ENCODE measurements at places on chromosomes 5 and 9. TPM values are rescaled to one million over a fixed set of nuclear protein-coding genes. Genes with fewer than 3 reads are reported as not detected.

DNA sequence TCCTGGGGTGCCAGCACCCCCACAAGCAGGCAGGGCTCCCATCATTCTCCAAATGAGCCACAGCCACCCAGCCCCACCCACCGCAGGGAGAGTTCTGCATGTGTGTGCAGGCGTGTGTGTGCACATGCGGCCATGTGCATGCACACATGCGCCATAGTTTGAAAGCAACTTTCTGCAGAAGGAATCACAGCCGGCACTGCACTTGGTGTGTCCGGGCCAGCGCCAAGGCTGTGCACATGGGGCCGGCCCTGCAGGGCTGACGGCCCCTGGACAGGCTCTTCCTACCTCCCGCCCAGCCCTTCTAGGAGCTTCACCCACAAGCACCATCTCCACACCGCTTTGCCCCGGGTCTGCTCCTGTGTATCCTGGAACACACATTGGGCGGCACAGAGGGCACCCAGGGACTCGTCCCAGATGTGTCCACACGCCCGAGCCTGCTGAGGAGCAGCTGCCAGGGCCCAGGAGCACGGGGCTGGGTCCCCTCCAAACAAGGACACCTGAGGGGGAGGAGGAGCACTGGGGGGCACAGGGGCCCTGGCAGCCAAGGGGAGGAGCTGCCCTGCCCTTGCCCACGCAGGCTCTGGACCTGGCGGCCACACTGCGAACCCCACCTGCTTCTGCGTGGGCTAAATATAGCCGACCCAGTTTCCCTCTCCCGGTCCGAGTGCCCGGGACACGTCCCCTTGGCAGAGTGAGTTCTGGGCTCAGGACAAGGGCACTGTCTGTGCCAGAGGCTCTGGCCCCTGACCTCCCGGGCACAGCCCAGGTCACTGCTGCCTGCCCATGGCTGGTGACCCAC lies 19.1 kb downstream of the TPPP start:
- peaks cover 14% of the 10 kb centered on the region for H3K4me1 ChIP-seq
- no peak overlapping the region for H3K27ac ChIP-seq
- no peaks in the 10 kb centered on the region for H3K36me3 ChIP-seq
- DNase-seq, result no peak

DNA sequence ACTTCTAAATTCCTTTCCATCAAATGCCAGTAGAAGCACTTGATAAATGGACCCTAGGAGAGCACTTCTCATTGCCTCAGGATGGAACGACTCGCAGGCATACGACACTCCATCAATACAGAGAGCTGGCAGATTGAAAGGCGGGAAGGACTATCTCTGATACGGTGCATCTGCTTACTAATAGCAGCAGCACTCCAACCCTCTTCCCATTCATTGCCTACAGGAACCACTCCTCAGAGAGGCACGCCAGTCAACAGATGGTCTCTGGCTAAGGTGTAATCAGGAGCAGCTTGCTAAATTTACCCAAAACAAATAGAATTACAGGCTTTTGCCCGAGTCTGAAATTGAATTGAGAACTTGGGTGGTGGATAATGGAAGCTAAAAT lies 168.1 kb downstream of the EFNA5 start:
- no peak overlapping the region for H3K4me3 ChIP-seq
- H3K27me3 ChIP-seq, result peaks cover 2% of the 10 kb centered on the region
- no peaks in the 10 kb centered on the region for H3K4me1 ChIP-seq
- H3K36me3 ChIP-seq, result no peaks in the 10 kb centered on the region
- H3K27ac ChIP-seq, result no peak overlapping the region

ANKRD33B gene
- total RNA-seq, result 1.1 TPM

GRCh38 chr9:83477120-83477519 lies 61.1 kb downstream of the FRMD3 start:
- no peak overlapping the region for H3K4me3 ChIP-seq
- no peak overlapping the region for H3K27ac ChIP-seq
- peaks cover 4% of the 10 kb centered on the region for H3K27me3 ChIP-seq
- peaks cover 9% of the 10 kb centered on the region for H3K4me1 ChIP-seq

ACOT12 gene
- total RNA-seq, result not detected

GRCh38 chr5:157682257-157682656 lies 10.9 kb downstream of the C5orf52 start:
- H3K4me3 ChIP-seq, result no peak overlapping the region
- no peaks in the 10 kb centered on the region for H3K27me3 ChIP-seq
- no peaks in the 10 kb centered on the region for H3K36me3 ChIP-seq

TMEM215 gene
- total RNA-seq, result not detected

DNA sequence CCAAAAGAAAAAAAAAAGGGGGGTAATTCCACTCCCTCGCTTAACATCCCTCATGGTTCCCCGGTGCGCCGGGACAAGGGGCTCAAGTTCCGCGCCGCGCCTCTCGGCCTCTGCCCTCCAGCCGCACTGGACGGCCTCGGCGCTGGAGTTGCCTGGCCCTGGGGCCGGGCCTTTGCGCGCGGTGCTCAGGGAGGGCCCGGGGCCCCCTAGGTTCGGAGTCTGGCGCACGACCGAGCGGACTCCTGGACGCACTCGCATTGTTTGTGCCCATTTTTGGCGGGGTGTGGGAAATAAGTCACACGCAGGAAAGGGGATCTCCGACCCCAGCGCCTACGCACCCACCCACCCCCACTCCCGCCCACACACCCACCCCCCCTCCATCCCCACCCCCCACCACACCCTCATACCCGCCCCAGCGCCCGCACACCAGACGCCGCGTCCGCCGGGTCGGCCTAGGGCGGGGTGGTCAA lies 381 bp downstream of the MED22 start:
- H3K36me3 ChIP-seq, result peaks cover 65% of the 10 kb centered on the region
- peak overlapping the region; percentile 99 for H3K27ac ChIP-seq
- no peaks in the 10 kb centered on the region for H3K27me3 ChIP-seq

GRCh38 chr9:100590481-100590880 lies 12.6 kb downstream of the CAVIN4 start:
- H3K27ac ChIP-seq, result no peak overlapping the region
- H3K36me3 ChIP-seq, result no peaks in the 10 kb centered on the region
- no peaks in the 10 kb centered on the region for H3K27me3 ChIP-seq
- H3K4me3 ChIP-seq, result no peak overlapping the region

MARCOL gene
- not detected for total RNA-seq

CD72 gene
- total RNA-seq, result 7.8 TPM

DNA sequence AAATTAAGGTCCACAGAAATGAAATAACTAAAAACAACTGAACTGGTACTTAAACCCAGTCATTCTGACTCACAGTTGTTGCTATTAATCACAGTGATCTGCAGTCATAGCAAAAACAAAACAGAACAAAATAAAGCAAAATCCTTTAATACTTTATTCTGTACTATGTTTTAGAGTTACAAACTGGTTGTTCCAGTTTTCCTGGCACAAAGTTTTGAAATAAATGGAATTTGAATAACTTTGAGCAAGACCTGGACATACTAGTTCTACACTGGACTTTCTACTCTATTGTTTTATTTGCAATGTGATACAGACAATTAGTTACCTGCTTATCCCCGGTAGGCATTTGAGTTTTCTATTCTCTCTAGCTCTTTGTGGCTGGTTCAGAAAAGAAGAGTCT lies 147.9 kb downstream of the DMRT2 start:
- H3K27ac ChIP-seq, result no peak overlapping the region
- peaks cover 6% of the 10 kb centered on the region for H3K27me3 ChIP-seq
- no peak overlapping the region for H3K4me3 ChIP-seq
- H3K36me3 ChIP-seq, result no peaks in the 10 kb centered on the region
- DNase-seq, result no peak
- no peaks in the 10 kb centered on the region for H3K4me1 ChIP-seq

DNA sequence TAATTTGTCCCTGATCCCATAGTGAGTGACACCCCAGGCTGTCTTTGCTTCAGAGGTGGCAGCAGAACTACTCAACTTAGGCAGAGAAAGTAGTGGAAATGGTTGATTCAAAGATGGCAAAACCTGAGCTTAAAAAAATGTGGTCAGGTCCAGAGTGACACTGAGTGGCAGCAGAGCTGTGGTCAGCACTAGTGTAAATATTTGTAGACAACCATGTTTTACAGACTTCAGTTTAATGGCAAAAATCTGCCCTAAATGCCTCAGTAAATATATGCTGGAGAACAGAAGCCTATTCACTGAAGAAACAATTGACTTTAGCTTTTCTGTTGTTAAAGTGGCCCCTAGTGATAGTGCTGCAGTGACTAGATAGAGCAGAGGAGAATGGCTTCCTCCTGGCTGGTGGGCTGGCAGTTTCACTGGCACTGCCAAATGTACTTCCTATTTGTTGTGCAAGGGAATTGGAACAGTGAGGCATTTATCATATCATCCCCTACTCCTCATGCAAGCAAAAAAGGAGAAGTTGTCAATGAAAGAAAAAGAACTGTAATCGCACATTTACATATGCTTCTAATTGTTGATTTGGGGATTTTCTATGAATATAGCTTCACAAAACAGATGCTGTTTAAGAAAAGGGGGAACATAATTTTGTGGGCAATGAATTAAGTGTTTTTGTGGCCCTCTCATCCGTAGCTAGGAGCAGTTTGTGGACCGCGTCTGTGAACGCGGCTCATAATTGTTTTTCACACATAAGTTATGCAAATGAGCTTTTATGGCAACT lies 12.0 kb downstream of the PBX3 start:
- no peaks in the 10 kb centered on the region for H3K27me3 ChIP-seq
- DNase-seq, result no peak
- no peak overlapping the region for H3K27ac ChIP-seq
- peak overlapping the region; percentile 45 for H3K4me3 ChIP-seq
- peaks cover 18% of the 10 kb centered on the region for H3K4me1 ChIP-seq

DNA sequence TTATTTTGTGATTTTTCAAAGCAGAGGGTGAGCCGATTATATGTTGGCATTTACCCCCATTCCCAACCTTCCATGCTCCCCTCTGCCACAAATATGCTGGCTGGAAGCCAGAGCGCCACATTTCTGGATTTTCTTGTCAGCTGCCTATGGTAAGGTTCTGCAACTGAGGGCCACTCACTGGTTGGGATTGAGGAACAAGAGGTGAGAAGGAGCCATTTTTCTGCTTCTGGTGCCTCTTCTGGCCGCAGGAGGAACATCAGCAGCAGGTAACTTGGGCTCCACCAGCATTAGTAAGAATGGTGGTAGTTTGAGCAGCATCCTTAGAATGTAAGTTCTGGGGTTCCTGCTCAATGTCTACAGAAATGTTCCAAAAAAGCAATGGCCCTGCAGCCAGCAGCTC lies 159.5 kb upstream of the MAST4 start:
- H3K27me3 ChIP-seq, result no peaks in the 10 kb centered on the region
- H3K4me3 ChIP-seq, result no peak overlapping the region
- H3K4me1 ChIP-seq, result no peaks in the 10 kb centered on the region
- no peak overlapping the region for H3K27ac ChIP-seq

DNA sequence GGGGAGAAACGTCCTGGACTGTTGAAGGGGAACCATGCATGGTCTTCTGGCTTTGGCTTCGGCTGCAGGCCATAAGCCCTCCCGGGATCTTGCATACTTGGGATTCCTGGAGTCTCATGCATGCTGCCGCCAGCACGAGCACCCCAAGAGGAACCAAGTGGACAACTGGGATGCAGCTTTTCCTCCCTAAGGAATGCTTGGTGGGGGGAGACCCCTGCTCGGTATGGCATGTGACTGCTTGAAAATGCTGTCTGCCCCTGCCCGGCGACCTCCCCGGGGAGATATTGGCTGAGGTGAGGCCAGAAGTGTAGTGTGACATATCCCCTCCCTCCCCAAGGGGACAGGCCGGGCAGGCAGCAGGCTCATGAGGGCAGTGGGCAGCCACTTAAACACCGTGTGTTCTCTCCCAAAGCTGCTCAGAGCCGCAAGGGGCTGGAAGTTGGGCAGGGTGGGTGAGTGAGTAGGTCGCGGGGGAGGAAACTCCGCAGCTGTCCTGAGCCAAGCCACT lies 15.7 kb downstream of the TMEM171 start:
- no peak for DNase-seq
- H3K4me1 ChIP-seq, result no peaks in the 10 kb centered on the region

All from naive thymus-derived CD8-positive, alpha-beta T cell (primary cell).